ENCODE measurements at places on chromosomes 3 and 15.

DNA sequence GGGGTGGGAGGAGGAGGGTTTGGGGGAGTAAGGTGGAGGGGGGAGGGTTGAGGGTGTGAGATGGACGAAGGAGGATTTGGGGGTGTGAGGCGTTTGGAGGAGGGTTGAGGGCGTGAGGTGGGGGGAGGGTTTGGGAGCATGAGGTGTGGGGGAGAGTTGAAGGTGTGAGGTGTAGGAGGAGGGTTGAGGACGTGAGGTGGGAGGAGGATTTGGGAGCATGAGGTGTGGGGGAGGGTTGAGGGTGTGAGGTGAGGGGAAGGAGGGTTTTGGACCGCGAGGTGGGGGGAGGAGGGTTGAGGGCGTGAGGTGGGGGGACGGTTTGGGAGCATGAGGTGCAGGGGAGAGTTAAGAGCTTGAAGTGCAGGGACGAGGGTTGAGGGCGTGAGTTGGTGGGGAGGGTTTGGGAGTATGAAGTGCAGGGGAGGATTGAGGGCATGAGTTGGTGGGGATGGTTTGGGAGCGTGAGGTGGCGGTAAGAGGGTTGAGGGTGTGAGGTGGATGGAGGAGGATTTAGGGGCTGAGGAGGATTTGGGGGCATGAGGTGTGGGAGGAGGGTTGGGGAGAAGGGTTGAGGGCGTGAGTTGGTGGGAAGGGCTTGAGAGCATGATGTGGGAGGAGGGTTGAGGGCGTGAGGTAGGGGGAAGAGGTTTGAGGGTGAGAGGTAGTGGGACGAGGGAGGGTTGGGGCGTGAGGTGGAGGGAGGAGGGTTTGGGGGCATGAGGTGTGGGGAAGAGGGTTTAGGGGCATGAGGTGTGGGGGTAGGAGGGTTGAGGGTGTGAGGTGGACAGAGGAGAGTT, 1.2 kb downstream of the MLF1 start:
- no peak for DNase-seq

DNA sequence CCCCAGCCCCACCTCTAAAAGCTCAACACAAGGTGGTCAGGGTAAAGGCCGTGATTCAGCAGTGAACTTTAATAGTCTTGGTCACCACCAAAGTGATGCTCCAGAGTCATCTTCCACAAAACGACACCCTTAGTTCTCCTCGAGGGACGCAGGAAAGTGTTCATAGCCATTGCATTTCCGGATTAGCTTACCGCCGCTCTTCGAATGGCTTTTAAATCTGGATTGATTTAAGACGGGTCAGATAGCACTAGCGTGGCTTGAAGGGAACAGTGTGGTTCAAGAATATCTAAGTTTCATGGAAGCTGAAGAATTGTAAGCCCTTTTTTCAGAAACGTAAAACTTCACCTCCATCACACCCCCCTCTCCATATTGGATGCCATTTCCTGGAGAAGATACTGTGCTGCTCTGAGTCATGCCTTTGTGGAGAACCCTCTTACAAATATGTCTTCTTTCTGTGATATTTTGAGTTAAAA, 829 bp downstream of the RNF7 start:
- DNase-seq = peak; percentile 54

GRCh38 chr3:10482631-10483363, 22.6 kb downstream of the ATP2B2 start:
- DNase-seq = no peak

GRCh38 chr3:15094187-15094875, 4.6 kb downstream of the RBSN start:
- no peak for DNase-seq

GRCh38 chr3:97815149-97815917, 6.5 kb upstream of the CRYBG3 start:
- DNase-seq = no peak

DNA sequence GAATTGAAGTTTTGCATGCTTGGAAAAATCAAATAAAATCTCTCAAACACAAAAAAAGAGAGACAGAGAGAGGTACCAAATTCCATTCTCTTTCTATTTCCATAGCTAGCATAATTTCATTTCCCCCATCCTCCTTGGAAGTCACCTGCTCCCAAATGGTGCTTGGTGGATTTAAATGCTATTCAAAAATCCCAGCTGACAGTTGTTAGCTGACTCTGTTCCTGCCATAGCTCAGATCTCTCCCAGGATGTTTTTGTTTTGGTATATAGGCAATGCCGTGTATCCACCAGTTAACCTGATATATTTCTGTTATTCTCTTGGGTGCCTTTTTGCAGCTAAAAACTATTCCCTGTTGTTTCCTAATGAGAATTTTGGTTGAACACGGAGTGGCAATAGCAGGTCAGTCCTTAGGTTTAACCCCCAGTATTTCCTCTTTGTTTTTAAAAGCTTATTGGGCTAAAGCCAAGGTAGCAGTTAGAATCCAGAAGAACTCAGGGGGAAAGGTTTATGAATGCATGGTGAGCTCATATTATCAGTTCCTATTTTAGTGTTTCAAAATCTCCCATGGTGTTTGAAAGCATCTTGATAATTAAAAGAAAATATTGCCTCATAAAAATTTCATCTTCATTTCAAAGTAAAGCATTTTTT, 240.0 kb upstream of the GBE1 start:
- no peak for DNase-seq

- DNase-seq = no peak
Observed at GRCh38 chr3:53286727-53287126, 30.9 kb upstream of the TKT start.

GRCh38 chr3:137304313-137305056, 346.7 kb downstream of the IL20RB start:
- no peak for DNase-seq

GRCh38 chr3:128394033-128394432, 72.7 kb downstream of the DNAJB8 start:
- DNase-seq = no peak

- DNase-seq = no peak
Observed at GRCh38 chr3:135558906-135559305, 406.6 kb upstream of the PPP2R3A start.

- no peak for DNase-seq
Observed at GRCh38 chr3:86229086-86229774, 761.7 kb downstream of the VGLL3 start.

GRCh38 chr3:179512378-179512777, 50.3 kb upstream of the ACTL6A start:
- DNase-seq = no peak

GRCh38 chr15:39016706-39017105, 452.1 kb upstream of the RASGRP1 start:
- DNase-seq = peak; percentile 98

GRCh38 chr3:147937341-147937740, 528.2 kb downstream of the ZIC1 start:
- peak; percentile 14 for DNase-seq

DNA sequence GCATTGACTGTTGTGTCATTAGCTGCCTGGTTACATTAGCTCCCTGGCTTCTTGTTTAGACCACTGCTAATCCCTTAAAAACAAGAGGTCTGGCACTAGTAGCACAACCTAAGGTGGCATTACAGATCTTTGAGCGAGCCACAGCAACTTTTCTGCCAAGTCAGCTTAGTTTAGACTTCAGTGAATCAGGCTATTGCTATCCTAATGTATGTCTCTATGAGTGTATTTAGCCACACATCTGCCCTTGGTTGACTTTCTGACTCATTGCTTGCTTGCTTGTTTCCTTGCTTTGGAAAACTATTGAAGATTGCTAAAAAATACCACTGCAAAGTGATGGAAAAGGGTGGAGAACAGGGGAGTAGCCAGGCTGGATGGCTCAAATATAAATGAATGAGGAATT, 50.2 kb downstream of the CHP1 start:
- peak; percentile 93 for DNase-seq
